ENCODE measurements at places on chromosomes 16 and 17.

GRCh38 chr17:14432079-14432478 is 131.2 kb downstream of the HS3ST3B1 start:
- no peak for DNase-seq

DNA sequence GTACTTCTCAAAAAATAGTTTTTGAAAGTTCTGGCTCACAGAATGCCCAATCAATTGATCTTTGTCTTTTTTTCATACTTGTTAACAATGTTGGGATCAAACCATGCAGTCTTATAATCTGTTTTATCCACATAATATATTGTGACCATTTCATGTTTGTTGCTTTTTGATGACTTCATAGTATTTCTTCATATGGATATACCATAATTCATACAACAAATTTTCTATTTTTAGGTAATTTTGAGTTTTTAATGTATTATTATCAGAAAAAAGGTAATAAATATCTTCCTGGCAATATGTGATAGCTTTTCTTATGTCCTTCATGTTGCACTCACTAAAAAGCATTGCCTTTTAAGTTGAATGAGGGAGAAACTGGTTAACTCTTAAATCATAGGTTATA is 44.8 kb downstream of the TBC1D26 start:
- DNase-seq = no peak

- no peak for DNase-seq
Observed at GRCh38 chr17:26773189-26774188, 520.4 kb upstream of the WSB1 start.

GRCh38 chr16:46632778-46633733 is 11.9 kb upstream of the SHCBP1 start:
- no peak for DNase-seq

GRCh38 chr17:77160091-77160874 is 19.5 kb downstream of the SEC14L1 start:
- no peak for DNase-seq

Data from PC-3 (cell line).